ENCODE measurements at places on chromosomes 6 and 20.

DNA sequence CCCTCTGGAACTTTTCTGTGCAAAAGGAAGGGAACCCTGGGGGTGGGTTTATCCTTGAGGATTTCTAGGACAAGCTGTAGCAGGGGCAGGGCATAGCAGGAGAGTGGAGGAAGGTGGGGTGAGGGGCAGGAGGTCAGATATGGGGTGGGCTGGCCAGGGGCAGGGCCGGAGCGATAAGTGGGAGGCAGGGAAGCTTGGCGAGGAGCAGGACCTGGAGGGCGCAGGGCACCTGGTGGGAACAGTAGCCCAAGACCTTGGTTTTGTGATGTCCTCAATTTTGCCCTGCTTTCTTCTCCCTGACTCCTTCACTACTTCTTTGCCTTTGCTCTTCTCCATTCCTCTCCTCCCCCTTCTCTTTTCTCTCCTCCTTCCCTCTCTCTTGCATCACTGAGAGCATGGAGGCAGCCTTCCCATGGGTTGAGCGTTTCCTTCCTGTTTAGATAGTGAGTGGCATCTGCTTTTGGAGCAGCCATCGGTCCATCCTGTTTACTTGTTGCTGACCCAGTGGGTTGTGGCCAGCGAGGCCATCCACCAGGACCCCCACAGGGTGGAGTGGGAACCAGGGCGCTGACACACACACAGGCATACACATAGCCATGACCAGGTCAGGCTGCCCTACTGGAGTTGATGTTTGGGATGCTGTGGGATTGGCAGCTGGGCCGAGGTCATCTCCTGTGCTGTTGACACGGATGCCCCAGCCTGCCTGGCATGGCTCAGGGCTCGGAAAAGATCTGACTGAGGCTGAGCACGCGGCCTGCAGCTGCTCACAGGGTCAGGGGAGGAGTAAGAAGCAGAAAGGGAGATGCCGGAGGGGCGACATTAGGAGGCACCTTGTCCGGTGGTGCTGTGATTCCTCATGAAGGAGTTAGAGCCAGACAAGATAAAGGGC is 121.0 kb upstream of the RNF24 start:
- no peak for DNase-seq

GRCh38 chr20:32125506-32125905 is 16.0 kb downstream of the TM9SF4 start:
- DNase-seq = no peak

GRCh38 chr20:17611540-17612286 is 41.8 kb downstream of the DSTN start:
- DNase-seq = no peak

- DNase-seq = no peak
Observed at GRCh38 chr20:18774207-18774606, 39.4 kb upstream of the SCP2D1 start.

DNA sequence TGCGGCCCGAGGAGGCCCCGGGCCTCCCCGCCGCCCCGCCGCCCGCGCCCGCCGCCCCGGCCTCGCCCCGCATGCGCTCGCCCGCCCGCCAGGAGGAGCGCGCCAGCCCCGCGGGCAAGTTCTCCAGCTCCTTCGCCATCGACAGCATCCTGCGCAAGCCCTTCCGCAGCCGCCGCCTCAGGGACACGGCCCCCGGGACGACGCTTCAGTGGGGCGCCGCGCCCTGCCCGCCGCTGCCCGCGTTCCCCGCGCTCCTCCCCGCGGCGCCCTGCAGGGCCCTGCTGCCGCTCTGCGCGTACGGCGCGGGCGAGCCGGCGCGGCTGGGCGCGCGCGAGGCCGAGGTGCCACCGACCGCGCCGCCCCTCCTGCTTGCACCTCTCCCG is 1.5 kb downstream of the FOXQ1 start:
- no peak for DNase-seq

- no peak for DNase-seq
Observed at GRCh38 chr6:26224940-26225847, 138.0 kb downstream of the HFE start.

- no peak for DNase-seq
Observed at GRCh38 chr20:64176971-64177370, 12.7 kb downstream of the MYT1 start.

DNA sequence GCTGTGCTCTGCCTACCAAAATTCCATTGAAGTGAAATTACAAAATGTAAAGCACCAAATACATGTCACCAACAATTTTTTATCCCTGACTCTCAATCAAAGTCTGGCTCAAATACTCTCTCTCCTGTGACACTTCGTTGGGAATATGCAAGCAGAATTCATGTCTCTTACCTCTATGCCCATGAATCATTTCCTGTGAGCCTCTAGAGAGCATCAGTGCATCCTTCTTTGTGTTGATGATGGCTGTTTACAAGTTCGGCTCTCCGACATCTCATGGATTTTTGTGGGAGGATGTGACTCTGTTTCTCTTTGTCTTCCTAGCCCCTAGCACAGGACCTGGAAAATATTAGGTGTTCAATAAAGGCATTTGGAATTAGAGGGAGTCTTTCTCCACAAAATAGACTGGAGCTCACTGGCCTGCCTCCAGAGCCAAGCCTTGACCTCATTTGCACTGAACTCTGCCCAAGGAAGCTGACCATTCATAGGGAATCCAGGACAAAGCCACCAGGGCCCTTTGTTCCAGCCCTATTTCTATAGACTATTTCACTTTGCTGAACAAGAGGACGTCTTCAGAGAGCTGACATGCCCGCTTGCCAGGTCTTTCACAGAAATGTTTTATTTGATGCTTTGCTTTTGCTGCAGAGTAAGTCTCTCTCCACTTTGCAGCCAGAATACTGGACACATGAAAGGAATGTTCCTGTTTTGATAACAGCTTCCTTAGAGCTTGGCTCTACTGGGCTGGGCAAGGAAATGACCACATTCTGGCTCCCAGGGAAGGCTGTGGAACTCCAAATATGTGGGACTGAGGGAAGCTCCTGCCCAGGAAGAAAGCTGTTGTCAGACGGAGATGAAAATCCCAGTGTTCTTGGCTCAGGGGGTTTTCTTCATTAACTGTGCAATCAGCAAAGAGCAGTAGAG is 194.5 kb upstream of the CDYL start:
- no peak for DNase-seq

DNA sequence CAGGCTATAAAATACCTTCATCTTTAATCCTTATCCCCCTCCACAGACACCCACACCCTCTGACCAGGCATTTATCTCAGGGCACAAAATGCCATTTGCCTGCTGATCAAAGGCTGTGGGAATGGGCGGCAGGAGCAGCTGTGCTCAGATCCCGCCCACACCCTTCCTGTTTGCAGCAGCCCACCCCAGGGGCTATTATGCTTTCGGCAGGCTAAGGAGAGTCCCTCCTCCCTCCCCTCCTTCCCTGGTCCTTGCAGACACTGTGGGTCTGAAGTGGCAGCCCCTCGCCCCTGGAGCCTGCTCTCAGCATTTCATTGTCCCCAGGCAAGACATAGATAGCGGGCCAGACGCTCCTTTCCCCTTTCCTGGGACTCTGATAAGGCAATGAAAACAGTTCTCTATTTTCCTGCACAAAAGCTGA is 220.8 kb upstream of the HEY2 start:
- no peak for DNase-seq

DNA sequence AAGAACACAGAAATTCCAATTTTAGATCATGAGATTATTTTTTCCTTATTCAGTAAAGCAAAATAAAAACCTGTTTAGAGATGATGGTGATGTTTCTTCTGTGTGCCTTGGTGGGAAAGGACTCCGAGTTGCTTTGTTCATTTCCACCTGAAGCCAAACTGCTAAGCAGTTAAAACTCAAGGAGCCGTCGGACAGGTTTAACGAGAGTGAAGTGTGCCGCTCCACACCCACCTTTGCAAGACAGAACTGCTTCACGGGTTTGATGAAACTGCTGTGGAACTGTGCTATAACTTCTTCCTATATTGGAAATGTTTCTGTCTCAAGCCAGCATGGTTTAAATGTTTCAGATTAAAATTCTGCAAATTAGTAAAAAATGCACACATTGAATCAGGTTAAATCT is 9.2 kb upstream of the DSP start:
- no peak for DNase-seq

GRCh38 chr20:21270806-21271205 is 32.3 kb upstream of the XRN2 start:
- no peak for DNase-seq

GRCh38 chr6:43695215-43695966 is 7.8 kb upstream of the MRPS18A start:
- DNase-seq = no peak

DNA sequence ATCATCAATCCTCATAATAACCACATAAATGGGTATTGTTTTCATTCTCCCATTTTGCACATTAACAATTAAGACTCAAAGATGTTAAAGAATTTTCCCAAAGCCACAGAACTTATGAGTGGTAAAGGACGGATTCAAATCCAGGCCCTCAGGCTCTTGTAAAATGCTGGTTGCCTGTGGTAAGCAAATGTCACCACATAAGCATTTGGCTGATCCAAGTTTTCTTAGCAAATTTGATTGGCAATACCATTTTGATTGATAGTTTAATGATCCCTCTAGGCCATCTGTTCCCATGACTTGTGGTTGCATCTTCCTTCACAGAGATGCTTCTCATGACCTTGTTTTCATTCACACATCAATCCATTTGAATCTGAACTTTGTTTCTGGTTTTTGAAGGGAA is 252.0 kb upstream of the RIN2 start:
- no peak for DNase-seq

DNA sequence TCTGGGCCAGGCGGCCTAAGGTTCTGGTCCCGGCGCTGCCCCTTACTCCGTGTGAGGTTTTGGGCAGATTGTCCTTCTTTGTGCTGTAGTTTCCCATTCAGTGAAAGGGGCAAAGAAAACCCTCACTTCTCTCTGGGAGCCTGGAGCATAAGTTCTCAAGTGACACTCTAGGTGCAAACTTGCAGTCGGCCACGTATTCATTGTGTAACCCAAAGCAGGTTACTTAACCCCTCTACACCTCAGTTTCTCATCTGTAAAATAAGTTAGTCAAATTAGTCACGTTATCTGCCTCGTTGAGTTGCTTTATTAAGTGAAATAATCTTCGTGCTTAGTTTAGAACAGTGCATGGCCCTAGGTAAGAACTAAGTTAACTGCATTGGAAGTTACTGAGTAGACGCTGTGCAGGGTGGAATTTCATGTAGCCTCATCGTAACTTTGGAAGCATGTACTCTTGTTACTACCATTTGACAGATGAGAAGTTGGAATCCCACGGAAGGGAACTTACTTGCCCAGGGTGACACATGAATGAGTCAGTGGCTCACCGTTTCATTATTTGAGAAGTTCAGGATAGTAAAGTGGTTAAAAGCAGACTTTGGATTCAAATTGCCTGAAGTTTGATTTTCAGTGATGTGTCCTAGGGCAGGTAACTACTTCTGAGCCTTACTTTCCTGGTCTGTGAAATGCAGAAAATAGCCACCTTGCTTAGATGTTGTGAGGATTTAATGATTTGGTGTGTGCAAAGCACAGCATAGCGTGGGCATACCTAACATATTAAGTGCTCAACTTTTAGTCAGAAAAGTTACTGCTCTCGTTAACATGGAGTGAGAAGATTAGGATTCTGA is 556 bp upstream of the MROH8 start:
- no peak for DNase-seq

- no peak for DNase-seq
Observed at GRCh38 chr6:158396136-158396535, 83.9 kb downstream of the TULP4 start.

DNA sequence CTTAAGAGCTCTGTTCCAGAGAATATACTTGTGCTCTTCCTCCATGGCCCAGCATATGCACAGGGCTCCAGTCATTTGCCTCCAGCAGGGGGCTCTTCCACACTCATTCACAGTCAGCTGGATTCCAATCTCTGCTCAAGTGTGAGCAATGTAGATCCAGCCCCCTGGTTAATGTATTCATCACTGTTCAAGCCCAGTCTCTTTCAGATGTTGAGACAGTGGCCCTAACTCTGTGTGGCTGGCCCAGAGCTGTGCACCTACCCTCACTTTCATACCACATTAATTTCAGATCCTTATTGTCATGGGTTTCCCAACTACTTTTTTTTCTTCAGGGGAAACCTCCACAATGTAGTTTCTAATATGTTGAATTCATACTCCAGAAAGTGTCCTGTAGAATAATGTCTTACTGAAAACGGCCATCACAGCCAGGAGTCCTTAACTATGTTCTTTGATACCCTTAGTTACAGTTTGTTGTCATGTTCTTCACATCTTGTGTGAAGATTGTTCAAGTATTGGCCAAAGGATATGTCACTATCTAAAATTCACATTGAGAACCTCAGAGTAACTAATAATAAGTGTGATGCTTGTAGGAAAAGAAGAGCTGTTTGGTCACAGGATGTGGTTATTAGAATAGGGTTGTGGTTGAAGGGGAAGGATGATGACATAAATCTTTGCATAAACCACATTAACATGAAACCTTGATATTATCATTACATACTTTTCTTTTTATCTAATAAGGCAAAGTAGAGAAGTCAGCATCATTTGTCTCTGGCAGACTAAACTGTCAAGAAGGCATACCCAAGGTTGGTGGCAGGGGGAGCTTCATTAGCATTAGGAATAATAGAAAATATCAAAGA is 14.4 kb upstream of the HLA-DQA1 start:
- peak; percentile 29 for DNase-seq

DNA sequence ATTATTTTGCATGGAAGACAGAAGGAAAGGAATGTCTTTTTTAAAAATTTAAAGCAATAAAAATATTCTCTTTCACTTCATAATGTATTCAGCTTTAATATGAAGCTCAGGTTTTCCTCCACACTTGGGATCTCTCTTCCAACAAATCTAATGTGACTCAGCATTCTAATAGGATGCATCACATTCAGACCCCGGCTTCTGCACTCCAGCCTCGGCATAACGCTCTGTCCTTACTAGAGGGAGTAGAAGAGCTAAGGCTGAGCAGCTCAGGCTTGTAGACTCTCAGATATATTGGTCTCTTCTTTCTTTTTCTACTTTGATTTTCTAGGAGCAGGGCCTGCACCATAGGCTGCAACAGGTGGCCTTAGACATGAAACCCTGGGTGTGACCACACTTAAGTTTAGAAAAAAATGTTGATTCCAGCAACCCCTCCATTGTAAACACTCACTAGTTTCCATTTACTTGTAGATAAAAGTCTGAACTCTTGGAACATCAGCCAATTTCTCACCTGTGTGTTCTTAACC is 161.7 kb downstream of the PAK5 start:
- no peak for DNase-seq

- DNase-seq = no peak
Observed at GRCh38 chr6:129575378-129576118, 134.4 kb downstream of the ARHGAP18 start.

DNA sequence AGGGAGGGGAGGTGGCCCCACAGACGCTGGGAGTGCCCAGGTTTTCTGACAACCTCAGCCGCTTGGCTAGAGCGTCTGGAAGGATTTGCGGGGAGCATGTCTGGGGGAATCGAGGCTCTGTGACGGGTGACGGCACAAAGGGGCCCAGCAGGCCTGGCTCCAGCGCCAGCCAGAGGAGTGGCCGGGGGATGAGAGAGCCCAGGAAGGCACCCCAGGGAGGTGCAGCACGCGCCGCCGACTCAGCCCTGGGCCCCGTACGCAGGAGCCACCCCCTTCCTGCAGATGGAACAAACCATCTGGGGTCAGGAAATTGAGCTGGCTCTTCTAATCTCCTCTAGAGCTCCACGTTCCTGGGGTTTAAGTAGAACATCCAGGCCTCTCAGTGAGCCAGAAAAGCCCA is 5.9 kb upstream of the SLCO4A1 start:
- DNase-seq = no peak
